ENCODE measurements at places on chromosomes 5 and 9. TPM values are rescaled to one million over a fixed set of nuclear protein-coding genes. Genes with fewer than 3 reads are reported as not detected.

GRCh38 chr5:72949481-72949880 lies 6.4 kb upstream of the FCHO2 start:
- H3K27ac ChIP-seq = no peak overlapping the region
- peaks cover 4% of the 10 kb centered on the region for H3K4me1 ChIP-seq
- H3K27me3 ChIP-seq = no peaks in the 10 kb centered on the region
- no peaks in the 10 kb centered on the region for H3K36me3 ChIP-seq
- DNase-seq = no peak
- no peak overlapping the region for H3K4me3 ChIP-seq

SLC27A6 gene
- total RNA-seq = not detected

SAPCD2 gene
- total RNA-seq = 5.4 TPM

GRCh38 chr5:158246661-158247060 lies 387.7 kb upstream of the CLINT1 start:
- no peak for DNase-seq
- H3K27me3 ChIP-seq = no peaks in the 10 kb centered on the region
- no peak overlapping the region for H3K27ac ChIP-seq
- no peaks in the 10 kb centered on the region for H3K4me1 ChIP-seq
- no peaks in the 10 kb centered on the region for H3K36me3 ChIP-seq

DNA sequence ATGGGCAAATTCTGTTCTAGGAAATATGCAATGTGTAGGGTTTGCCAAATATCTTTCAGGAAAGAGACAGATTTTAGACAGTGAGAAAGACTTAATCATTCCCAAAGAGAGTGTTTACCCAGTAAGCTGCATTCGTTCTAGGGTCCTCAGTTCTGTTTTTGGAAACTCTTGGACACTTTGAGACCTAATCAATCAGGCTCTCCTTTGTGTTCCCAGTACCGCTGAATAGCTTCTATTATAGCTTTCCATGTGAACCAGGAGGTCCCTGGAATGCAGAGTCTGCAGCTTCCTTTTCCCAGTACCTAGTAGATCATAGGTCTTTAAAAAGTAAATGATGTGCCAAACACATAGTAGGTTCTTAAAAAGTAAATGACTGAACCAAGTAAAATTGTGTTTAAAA lies 11.4 kb upstream of the SPINK1 start:
- H3K27ac ChIP-seq = no peak overlapping the region
- H3K27me3 ChIP-seq = no peaks in the 10 kb centered on the region
- DNase-seq = no peak
- no peaks in the 10 kb centered on the region for H3K36me3 ChIP-seq
- no peaks in the 10 kb centered on the region for H3K4me1 ChIP-seq

PHF24 gene
- total RNA-seq = not detected

- no peak for DNase-seq
- no peak overlapping the region for H3K27ac ChIP-seq
- H3K36me3 ChIP-seq = no peaks in the 10 kb centered on the region
- H3K27me3 ChIP-seq = no peaks in the 10 kb centered on the region
- H3K4me3 ChIP-seq = no peak overlapping the region
- no peaks in the 10 kb centered on the region for H3K4me1 ChIP-seq
Observed at GRCh38 chr9:80114241-80114640, 542.5 kb downstream of the TLE4 start.

DNA sequence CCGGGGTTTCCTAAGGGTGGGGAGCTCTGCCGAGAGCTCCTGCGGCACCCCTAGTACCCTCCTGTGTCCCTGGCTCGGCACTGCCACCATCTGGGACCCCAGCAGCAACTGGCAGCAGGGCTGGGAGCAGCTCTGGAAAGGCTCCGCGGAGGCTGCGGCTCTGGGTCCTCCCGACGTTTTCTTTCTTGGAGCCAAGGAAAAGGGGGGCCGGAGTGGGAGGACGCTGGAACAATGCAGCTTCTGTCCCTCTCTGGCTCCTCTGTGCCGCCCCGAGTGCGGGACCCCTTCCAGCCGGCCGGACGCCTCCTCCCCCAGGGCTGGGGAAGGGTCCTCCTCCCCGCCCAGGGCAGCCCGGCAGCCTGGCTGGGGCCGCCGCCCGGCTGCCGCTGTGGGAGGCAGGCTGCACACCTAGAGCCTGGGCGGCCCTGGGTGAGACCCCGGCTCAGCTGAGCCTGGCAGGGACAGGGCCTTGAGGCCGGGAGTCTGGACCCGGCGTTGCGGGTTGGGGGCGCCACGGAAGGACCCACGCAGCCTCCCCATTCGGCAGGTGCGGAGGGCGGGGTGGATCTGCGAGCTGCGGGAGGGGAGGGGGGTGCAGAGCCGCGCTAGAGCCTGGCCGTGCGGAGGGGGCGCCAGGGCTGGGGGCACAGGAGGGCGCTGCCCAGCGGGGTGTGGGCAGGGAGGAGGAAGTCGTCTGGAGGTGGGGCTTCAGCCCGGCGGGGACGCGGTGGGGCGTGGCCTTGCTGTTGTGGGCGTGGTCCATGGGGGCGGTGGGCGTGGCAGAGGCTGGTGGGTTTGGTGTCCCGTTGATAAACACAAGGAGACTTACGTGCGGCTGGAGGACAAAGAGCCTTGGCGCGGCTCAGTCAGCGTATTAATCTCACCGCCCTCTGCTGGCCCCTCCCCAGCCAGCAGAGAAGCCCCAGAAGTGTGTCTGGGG lies 15.1 kb downstream of the GPSM1 start:
- H3K36me3 ChIP-seq = no peaks in the 10 kb centered on the region
- no peaks in the 10 kb centered on the region for H3K27me3 ChIP-seq
- peak overlapping the region; percentile 78 for H3K27ac ChIP-seq
- DNase-seq = peak; percentile 92
- H3K4me1 ChIP-seq = peaks cover 53% of the 10 kb centered on the region

LTC4S gene
- total RNA-seq = not detected

GRCh38 chr5:123262216-123262823 lies 160.9 kb downstream of the CEP120 start:
- no peaks in the 10 kb centered on the region for H3K4me1 ChIP-seq
- peaks cover 5% of the 10 kb centered on the region for H3K27me3 ChIP-seq
- no peak for DNase-seq
- no peak overlapping the region for H3K4me3 ChIP-seq
- no peaks in the 10 kb centered on the region for H3K36me3 ChIP-seq
- H3K27ac ChIP-seq = no peak overlapping the region

HINT1 gene
- 147 TPM for total RNA-seq

TTF1 gene
- 4.8 TPM for total RNA-seq

ALDOB gene
- total RNA-seq = not detected

DNA sequence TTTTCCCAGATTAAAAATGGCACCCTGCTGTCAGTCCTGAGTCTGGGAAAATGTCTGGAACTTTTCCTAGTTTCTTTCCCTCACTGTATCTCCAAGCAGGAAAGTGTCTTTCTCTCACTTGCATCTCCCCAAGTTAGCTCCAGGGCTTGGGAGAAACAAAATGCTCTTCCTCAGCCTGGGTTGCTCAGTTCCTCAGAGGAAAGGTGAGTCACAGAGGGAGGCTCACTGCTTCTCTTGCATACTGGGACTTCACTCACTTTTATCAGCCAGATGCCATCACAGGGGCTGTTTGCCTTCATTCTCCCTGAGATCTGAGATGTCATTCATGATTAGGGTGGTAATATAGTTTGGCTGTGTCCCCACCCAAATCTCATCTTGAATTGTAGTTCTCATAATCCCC lies 519.9 kb downstream of the SEMA5A start:
- H3K27me3 ChIP-seq = no peaks in the 10 kb centered on the region

DNA sequence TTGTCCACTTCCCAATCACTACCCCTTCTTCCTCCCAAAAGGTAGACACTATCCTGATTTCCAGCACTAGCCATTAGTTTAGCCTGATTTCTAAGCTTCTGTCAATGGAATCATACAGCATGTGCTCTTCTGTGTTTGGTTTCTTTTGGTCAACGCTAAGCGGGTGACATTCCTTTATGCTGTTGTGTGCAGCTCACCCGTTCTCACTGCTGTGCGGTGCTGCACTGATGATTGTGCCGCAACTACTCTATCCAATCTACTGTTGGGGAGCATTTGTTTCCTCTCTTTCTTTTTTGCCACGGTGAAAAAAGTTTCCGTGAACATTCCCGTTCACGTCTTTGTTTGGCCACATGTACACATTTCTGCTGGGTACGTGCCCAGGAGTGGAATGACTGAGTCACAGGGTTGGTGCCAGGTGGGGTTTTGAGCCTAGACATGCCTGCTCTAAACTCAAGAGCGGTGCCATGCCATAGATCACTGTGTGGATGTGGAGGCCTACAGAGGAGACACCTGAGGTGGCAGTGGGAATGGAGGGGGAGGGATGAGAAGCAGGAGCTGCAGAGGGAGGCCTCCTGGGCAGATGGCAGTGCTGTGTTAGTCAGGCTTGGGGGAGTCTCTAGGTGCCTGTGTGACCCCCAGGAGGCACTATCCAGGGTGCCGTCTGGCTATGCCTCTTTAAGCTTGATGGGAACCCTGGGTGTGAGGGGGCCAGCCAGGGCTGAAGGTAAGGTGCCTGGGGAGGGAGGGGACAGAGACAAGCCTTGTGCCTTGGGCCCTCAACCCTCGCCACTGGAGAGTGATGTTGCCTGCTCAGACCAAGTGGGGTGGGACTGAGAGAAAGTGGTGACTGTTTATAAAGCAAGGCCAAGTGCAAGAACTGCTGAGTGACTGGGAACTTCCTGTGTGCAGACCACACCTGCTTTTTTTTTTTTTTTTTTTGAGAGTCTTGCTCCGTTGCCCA lies 11.4 kb upstream of the ANKRD33B start:
- DNase-seq = no peak
- H3K4me3 ChIP-seq = no peak overlapping the region
- peaks cover 19% of the 10 kb centered on the region for H3K4me1 ChIP-seq
- H3K36me3 ChIP-seq = no peaks in the 10 kb centered on the region
- H3K27me3 ChIP-seq = peaks cover 21% of the 10 kb centered on the region

DNA sequence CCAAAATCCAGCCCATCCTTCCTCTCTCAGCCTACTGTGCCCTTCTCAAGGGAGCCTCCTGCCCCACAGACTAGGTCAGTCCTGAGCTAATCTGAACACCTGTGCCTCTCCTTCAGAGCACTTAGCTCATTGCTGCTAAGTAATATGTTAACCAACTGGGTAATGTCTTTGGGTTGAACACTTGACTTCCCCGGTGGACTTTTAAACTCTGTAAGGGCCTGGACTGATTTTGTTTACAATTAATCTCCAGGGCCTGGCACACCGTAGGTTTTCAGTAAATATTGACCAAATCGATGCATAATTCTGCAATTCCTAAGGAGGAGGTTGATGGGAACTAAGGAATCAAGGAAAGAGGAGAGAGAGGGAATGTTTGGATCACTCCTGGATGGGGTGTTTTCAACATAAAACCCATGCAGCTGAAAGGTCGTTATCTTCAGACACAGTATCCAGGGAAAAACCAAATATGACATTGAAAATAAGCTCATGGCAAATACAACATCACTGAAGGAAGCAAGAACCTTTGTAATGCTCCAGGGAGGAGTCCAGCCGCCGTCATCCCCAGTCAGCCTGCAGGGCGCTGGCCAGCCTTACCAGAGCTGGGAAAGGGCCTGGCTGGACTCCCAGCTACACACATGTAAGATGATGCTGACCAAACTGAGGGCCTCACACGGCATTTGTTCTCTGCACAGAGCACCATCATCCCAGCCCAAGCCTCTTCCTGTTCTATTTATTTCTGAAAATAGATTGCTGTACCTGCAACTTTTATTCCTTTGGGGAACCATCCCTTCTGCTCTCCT lies 166.3 kb downstream of the C5orf15 start:
- peak; percentile 74 for DNase-seq
- H3K36me3 ChIP-seq = no peaks in the 10 kb centered on the region
- H3K27me3 ChIP-seq = no peaks in the 10 kb centered on the region
- H3K4me1 ChIP-seq = no peaks in the 10 kb centered on the region

DNA sequence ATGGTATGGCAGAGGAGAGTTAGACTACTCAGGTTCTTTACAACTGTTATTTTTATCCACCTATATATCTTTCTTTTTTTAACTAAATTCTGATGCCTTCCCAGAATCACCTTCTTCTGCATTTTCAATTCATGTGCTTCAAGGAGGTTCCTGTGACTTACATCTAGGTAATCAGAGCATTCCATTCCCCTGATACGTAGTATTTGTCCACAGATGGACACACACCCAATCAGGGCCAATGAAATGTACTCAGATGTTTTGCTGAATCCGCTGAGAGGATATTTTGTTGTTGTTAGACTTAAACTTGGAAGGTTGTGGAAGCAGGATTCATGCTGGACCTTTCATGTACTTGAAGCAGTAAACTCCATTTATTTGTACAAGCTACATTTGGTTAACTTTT lies 159.4 kb upstream of the FER start:
- H3K4me1 ChIP-seq = no peaks in the 10 kb centered on the region
- H3K27me3 ChIP-seq = no peaks in the 10 kb centered on the region
- H3K36me3 ChIP-seq = no peaks in the 10 kb centered on the region
- no peak for DNase-seq
- no peak overlapping the region for H3K27ac ChIP-seq

DNA sequence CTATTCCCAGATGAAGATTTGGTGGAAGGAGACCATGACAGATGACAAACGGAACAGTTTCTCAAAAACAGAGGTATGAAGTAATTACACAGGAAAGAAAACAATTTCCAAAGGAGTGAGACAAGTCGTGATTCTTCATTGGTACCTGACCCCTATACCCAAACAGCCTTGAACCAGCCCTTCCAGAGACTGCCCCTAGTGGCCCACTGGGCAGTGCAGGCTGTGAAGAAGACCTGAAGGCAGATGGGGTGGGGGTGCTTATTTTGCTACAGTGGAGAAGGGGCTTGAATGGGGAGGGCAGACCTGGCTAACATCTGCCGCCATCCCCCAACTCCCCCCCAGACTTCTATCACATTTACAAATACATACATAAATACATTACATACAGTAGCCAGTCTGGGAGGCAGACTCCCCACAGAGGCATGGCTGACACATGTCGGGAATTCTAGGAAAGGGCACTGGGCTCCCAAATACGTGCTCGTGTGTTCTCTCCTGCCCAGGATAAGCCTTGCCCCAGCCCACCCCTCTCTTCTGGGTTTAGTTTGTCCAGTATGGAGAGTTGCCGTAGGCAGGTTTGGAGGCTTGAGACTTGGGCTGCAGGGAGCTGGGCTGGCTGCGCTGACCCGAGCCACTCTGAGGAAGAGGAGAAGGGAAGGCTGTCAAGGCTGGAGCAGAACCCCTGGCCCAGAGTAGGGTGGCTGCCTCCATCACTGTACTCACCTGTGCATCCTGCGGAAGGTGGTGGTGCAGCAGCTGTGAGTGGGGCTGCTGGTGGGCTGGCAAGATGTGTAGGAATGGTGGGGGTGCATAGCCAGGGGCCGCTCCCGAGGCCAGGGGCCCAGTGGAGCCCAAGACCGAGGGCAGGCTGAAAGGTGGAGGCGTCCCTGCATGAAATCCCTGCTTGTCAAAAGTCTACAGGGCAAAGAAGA lies 105.3 kb downstream of the UBE2R2 start:
- DNase-seq = peak; percentile 53
- peaks cover 96% of the 10 kb centered on the region for H3K36me3 ChIP-seq
- peaks cover 21% of the 10 kb centered on the region for H3K4me1 ChIP-seq
- no peak overlapping the region for H3K4me3 ChIP-seq

GRCh38 chr9:109707355-109707754 lies 72.6 kb upstream of the PALM2AKAP2 start:
- H3K27ac ChIP-seq = no peak overlapping the region
- H3K4me1 ChIP-seq = peaks cover 10% of the 10 kb centered on the region
- no peaks in the 10 kb centered on the region for H3K27me3 ChIP-seq
- H3K4me3 ChIP-seq = no peak overlapping the region
- DNase-seq = no peak

Measured in stomach (tissue), 19 donors.